ENCODE measurements at places on chromosomes 3 and 15.

DNA sequence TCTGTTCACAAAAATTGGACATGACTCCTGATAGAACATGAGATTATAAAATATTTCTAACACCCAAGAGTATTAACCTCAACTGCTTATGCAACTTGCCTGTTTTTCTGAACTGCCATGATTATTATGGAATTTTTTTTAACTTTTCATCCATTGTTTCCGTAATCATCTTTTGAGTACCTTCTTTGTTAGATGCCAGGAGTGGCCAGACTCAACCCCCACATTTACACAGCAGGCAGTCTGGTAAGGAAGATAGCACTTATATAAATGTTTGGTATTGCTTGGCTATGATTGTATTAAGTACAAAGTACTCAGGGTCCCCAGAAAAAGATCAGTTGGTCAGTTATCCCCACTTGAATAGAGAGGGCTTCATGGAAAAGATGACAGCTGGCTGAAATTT, 74.3 kb downstream of the CRYBG3 start:
- no peak for DNase-seq

GRCh38 chr15:97991972-97992541, 31.6 kb downstream of the ARRDC4 start:
- DNase-seq = no peak

DNA sequence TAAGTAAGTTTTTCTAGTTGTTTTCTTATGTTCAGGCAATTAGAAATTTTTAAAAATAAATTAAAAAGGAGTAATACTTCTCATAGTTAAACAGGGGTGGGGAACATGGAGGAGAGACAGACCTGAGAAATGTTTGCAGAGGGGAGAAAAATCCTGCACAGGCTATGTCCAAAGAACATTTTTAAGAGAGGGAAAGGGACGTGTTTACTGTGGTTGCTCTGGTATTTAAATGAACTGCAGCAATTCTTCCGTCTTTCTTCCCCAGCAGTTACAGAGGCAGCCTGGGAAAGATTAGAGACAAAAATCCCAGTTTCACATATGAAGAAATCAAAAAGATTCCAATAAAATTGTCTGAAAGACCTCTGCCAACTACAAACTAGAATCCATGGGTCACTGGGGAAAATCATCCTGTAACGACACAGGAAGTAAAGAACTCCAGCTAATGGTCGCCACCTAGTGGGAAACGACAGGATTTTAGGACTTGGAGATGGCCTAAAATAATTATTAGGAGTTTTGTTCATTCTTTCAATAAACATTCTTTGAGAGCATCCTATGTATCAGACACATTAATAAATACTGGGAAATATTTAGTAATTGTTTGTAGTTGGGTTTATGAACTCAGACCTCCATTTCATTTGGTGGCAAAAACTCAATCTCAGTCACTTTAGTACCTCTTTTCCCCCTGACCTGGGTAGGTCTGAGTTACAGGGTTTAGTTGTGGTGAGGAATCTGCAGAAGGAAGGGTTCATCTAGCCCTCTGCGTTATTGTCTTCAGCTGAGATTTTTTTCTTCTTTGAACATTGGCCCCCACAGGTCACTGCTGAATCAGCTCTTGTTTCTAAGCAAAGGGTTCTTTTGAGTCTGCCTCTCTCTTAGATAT, 69.9 kb upstream of the GOLIM4 start:
- DNase-seq = no peak

DNA sequence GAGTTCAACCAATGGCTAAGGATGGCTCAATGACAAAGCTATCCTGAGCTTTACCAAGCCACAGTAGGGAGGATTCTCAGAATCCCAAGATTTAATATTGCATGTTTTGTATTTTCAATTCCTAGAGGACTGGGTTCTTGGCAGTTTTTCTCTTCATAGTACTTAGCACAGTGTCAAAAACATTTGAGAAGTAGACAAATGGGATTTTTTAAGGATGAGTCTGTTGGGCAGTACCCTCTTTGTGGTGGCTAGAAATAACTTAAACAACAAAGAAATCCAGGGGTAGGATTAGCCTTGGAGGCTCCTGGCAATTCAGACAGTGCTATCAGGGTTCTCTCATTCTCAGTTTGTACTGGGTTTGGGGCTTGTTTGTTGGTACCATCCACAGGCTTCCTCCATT, 212.8 kb upstream of the RORA start:
- no peak for DNase-seq

DNA sequence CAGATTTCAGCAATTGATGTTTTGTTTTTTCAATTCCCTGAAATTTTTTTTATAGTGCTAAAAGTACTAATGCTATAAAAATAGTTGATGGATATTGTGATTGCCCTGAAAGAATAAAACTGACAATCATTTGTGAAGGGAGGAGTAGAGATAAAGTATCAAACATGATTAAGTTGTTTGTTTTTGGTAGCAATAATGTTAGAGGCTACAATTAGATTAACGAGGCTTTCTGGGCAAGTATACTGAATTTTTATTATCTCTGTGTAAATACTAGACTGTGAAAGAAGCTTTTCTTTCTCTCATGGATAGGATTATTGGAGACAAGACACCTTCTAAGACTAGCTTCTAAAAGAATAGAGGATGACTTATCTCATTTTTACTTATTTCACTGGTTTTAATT, 15.6 kb downstream of the NR1D2 start:
- no peak for DNase-seq

DNA sequence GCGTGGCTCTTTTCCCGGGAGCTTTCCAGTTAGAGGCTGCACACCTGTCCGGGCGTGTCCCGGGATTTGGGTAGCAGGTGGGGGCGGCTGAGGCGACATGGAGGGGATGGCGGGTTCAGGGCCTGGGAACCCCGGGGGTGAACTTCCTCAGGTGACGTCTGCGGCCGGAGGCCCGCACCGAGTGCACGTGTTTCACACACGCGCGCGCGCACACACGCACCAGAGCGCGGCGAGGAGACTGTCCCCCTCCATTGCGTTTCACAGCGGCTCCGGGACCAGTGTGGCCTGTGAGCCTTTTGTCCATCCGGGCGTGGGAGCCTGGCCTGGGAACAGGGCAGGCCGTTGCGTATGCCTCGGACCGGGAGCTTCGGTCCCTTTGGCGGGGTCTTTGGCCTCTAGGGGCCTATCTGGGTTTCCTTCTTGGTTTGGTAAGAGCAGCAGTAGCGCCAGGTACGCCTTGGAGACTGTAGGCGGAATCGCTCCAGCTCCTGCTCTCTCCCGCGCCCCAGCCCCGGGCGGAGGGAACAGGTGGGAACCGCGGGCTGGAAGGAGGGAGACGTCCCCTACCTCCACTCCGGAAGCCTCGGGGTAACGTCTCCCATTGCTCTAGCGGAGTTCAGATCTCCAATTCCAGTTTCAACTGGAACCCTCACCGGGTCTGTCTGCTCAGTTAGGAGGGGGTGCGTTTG, 220.0 kb downstream of the MEIS2 start:
- no peak for DNase-seq

DNA sequence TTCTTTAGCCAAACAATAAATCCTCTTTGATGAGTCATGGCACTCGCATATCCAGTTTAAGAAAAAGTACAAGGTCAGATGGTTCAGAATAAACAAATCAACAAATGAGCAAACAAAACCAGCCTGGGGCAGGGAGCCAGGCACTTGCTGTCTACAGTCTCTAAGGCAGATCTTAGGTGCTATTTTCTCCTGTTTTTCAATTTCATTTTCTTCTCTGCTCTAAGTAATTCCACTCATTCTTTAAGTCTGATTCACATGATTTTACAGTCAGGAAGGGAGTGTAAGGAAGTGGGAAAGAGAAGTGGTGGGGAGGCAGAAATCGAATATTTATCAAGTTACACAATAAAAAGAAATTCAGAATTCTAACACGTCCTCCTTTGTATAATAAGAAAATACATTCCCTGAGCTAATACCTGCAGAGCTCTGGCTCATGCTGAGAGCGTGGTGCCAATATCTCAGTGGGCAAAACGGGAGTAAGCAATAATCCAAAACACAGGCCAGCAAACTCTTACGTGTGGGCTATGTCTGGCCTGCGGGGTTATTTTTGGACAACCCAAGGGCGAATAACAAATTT, 298.6 kb downstream of the ADAMTS17 start:
- no peak for DNase-seq

GRCh38 chr3:15758295-15758694, 39.5 kb downstream of the ANKRD28 start:
- DNase-seq = no peak

DNA sequence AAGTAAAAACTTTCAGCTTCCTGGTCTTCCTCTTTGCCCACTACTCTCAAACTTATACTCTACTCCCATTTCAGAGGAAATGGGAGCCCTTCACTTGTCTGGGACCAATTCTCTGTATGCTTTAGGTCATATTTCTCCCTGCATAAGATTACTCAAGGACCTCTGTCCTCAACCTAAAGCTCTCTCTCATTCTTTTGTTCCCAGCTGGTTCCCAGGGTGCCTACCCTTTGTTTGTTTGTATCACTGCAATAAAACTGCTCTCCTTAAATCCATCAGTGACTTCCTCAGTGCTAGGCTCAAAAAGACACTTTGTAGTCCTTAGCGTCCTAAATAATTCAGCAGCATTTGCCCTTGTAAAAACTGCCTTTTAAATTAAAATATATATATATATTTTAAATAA, 2.9 kb downstream of the NGRN start:
- DNase-seq = no peak

DNA sequence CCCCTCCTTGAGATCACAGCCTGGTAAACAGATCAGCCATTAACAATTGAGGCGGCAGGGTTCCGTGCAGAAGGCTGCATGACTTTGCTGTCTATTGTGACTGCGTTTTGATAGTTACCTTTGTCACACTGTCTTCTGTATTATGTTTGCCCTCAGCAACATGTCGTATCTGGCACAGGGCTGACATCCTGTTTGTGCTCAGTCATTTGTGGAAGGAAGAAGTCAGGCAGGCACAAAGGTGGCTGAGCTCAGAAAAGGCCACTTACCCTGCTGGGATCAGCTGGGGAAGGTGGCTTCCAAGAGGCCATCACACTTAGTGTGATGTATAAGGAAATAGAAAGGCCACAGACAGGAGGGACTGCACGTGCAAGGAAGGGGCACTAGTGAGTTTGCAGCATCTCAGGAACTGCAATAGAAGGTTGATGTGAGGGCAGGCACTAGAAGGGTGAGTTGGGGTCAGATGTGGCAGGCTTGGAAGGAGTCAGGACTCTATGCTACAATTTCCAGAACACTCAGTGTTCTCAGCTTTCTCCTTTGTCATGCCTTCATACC, 13.4 kb downstream of the PML start:
- no peak for DNase-seq

DNA sequence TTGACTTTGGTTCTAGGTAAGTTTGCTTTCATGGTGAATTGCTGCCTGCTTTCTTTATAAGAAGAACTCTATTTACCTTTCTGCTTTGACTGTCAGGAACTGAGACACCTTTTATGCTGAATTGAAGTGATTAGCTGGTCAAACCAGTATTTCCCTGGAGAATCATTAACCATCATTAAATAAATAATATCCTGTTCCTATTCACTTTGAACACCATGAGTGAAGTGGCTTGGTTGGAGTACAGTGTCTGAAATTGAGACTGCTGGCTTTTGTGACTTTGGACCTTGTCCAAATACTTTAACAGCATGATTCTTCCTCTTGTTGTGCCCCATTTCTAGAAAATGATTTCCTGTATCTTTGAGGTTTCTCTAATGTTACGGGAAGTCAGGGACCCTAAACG, 5.6 kb upstream of the TMEM62 start:
- no peak for DNase-seq

DNA sequence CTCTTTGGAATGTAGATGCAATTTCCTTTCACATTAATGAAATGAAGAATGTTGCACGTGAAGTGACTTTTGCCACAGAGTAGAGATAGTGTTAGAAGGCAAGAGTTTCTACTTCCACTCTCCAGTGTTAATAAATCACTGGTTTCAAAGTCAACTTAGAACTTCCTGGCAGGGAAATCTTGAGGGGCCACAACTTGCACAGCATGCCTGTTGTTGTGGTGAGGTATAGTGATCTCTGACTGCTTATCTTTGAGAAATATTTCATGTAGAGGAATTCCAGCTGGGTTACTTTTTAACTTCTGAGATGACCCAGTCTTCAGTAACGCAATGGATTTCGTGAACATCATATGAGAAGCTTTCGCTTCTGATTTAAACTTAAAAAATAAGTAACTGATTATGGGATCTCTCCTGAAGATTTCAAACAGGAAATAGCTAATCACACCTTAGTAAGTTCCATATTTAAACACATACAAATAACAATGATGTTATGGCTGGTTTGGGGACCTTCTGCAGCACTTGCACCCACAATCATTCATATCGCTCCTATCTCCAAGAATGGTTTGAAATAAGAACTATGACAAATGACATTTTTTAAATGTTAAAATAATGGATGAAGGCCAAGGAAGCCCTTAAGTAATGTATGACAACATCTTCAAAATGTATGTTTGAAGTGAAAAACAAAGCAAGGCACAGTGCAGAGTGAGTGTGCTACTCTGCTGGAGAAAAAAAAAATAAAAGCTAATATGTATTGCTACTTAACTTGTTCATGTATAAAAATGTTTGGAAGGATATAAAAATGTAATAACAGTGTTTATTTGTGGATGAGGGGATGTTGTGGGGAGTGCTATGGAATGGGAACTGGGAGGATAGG, 726.5 kb upstream of the NECTIN3 start:
- DNase-seq = no peak
